ENCODE measurements at places on chromosomes 4 and X.

GRCh38 chr4:145830699-145831098, 107.9 kb downstream of the ZNF827 start:
- no peak for DNase-seq

GRCh38 chrX:111503485-111503993, 7.9 kb upstream of the SERTM2 start:
- no peak for DNase-seq

- DNase-seq = no peak
These were observed 65.7 kb upstream of the TTC29 start for GRCh38 chr4:147011411-147011810.

- DNase-seq = no peak
These were observed 69.3 kb downstream of the GPC4 start for GRCh38 chrX:133346026-133346425.

DNA sequence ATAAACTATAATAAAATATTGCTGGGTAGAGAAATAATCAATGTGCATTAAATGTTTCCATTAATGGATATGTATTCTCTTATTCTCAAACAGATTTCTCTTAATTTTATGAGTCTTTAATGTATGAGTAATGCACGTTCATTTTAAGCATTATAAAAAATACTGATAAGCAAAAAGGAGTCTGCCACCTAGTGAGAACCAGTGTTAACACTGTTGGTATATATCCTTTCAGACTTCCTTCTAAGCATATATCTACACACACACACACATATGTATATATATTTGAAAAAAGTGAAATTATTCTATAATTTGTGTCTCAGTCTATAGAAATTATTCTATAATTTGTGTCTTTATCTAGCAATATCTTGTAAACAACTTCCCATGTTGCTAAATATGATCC, 49.9 kb upstream of the MTMR1 start:
- no peak for DNase-seq

- no peak for DNase-seq
These were observed 2.2 kb downstream of the ENOPH1 start for GRCh38 chr4:82432596-82432995.

- DNase-seq = no peak
These were observed 103.9 kb downstream of the STIM2 start for GRCh38 chr4:26964512-26964911.

GRCh38 chrX:6225911-6226595, 2.6 kb downstream of the NLGN4X start:
- DNase-seq = no peak

- no peak for DNase-seq
These were observed 1050.0 kb upstream of the INTU start for GRCh38 chr4:126582737-126583136.

- no peak for DNase-seq
These were observed 95.5 kb downstream of the NSUN7 start for GRCh38 chr4:40845154-40845835.
